Endodermal cell (in vitro differentiated cells): ENCODE measurements at places on chromosomes 12 and 14.

- no peaks in the 10 kb centered on the region for H3K4me1 ChIP-seq
- no peak overlapping the region for H3K27ac ChIP-seq
- DNase-seq: no peak
- no peak overlapping the region for H3K4me3 ChIP-seq
- no peaks in the 10 kb centered on the region for H3K27me3 ChIP-seq
Observed at GRCh38 chr12:101743242-101743641, 4.0 kb upstream of the SYCP3 start.

- H3K27ac ChIP-seq: no peak overlapping the region
- H3K36me3 ChIP-seq: no peaks in the 10 kb centered on the region
- H3K27me3 ChIP-seq: no peaks in the 10 kb centered on the region
- DNase-seq: no peak
Observed at GRCh38 chr12:65308601-65309071, 30.2 kb downstream of the MSRB3 start.

DNA sequence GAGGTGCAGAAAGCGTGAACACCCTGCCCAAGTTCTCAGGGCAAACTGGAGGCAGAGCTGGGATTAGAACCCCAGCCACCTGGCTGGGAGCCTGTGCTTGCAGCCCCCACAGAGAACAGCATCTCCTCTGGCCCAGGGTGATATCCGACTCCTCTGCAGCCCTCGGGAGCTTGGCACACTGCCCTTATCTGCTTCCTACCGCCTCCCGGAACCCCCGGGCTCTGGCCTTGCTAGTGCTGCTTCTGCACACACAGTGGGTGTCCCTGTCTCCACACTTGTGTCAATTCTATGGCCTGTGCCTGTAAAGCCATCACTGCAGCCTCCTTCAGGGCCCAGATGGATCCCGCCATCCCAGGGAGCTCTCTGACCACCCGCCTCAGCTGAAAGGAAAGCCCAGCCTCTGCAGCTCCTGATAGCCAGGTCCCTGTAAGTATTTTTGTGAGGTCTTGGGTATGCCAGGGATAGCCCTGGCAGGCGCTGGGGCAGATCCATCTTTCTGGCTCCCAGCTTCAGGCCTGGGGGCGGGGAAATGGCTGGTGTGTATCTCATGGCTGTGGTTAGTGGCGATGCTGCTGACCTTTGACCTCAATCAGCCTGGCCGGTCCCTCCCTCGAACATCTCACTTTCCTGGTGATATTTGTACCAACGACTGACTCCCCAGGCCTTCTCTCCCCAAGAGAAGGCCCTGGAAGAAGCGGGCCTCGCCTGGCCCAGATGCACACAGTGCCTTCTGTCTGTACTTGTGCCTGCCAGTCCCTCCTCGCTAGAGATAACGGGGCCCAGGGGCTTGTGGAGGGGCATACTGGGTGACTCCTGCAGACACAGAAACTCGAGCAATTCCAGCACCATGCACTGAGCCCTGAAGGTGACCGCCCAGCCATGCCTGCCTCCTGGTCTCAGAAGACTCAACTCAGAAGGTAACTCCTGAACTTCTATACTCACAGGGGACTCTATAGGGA is 183.8 kb downstream of the CALM1 start:
- no peaks in the 10 kb centered on the region for H3K27me3 ChIP-seq
- peak overlapping the region; percentile 17 for H3K27ac ChIP-seq
- H3K4me3 ChIP-seq: no peak overlapping the region
- no peak for DNase-seq
- H3K36me3 ChIP-seq: peaks cover 5% of the 10 kb centered on the region

DNA sequence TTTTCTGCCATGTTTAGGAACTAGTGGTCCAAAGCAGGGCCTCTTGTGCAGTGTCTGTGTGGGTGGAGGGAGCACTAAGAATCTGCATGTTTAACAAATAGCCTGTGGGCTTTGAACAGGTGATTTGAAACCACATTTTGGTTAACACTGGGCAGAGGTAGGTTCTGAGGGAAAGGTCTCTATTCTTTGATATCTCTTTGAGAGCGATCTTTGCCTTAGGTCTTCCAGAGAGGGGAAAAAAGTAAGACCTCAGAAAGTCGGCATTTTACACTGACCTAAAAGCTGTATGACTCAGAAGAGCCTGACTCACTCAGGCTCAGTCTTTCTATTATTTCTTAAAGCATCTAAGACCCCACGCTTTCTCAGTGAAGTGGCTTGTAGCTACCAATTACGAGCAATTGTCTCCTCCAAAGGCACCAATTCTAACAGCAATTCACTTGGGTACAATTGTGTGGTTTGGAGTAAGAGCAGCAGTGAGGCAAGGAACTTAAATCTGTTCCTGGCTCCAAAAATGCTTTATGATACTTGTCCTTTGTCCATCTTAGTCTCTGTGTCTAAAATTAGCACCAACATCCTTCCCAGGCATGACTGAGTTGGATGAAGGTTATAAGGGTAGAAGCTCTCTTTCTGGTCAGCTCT is 8.8 kb downstream of the EIF2B2 start:
- peaks cover 85% of the 10 kb centered on the region for H3K36me3 ChIP-seq
- no peaks in the 10 kb centered on the region for H3K27me3 ChIP-seq
- no peak for DNase-seq
- no peak overlapping the region for H3K4me3 ChIP-seq
- H3K27ac ChIP-seq: no peak overlapping the region

- H3K27me3 ChIP-seq: peaks cover 9% of the 10 kb centered on the region
- no peak overlapping the region for H3K4me3 ChIP-seq
- no peaks in the 10 kb centered on the region for H3K36me3 ChIP-seq
- no peak for DNase-seq
- no peak overlapping the region for H3K27ac ChIP-seq
- no peaks in the 10 kb centered on the region for H3K4me1 ChIP-seq
Observed at GRCh38 chr12:100566887-100567637, 6.4 kb upstream of the GAS2L3 start.

- H3K4me3 ChIP-seq: no peak overlapping the region
- H3K4me1 ChIP-seq: no peaks in the 10 kb centered on the region
- no peak for DNase-seq
- no peaks in the 10 kb centered on the region for H3K27me3 ChIP-seq
- H3K36me3 ChIP-seq: no peaks in the 10 kb centered on the region
- H3K27ac ChIP-seq: no peak overlapping the region
Observed at GRCh38 chr12:131101703-131102492, 148.2 kb downstream of the ADGRD1 start.

- no peaks in the 10 kb centered on the region for H3K4me1 ChIP-seq
- no peak overlapping the region for H3K27ac ChIP-seq
- DNase-seq: no peak
Observed at GRCh38 chr14:68232300-68233055, 412.9 kb downstream of the RAD51B start.

DNA sequence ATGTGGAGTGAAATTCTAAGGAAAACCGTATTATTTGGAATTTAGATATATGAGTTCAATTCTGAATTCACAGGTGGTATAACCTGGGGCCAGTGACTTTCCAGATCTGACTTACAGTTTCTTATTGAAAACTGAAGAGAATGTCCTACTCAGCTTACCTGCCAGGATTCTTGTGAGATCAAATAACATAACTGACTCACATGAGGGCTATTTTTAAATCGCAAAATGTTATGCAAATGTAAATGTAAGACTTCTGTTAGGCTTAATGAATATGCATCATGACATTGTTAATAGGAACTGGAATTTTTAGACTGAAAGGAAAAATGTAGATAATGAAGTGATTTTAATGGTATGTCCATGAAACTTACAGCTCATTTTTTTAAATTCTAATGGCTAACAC is 1142.1 kb downstream of the FLRT2 start:
- H3K36me3 ChIP-seq: no peaks in the 10 kb centered on the region
- H3K4me1 ChIP-seq: no peaks in the 10 kb centered on the region
- no peak for DNase-seq
- H3K27me3 ChIP-seq: no peaks in the 10 kb centered on the region
- no peak overlapping the region for H3K27ac ChIP-seq

DNA sequence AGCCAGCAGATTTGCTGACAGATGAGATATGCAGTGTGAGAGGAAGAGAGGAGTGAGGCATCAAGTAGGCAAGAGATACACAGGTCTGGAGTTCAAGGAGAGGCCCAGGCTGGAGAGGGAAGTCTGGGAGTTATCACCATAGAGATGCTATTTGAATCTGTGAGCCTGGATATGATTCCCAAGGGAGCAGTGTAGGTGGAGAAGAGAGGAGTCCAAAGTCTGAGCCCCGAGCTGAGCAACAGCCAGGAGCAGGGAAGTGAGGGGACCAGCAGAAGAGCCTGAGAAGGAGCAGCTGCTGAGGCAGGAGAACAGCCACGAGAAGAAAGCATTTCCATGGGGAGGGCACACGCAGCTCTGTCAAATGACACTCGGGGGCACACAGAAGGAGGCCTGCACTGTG is 20.2 kb upstream of the NXPH4 start:
- no peaks in the 10 kb centered on the region for H3K27me3 ChIP-seq
- no peaks in the 10 kb centered on the region for H3K4me1 ChIP-seq
- H3K36me3 ChIP-seq: peaks cover 48% of the 10 kb centered on the region
- no peak overlapping the region for H3K4me3 ChIP-seq
- no peak for DNase-seq
- no peak overlapping the region for H3K27ac ChIP-seq

- no peaks in the 10 kb centered on the region for H3K27me3 ChIP-seq
- no peak overlapping the region for H3K27ac ChIP-seq
- DNase-seq: no peak
Observed at GRCh38 chr14:101518611-101519473, 42.5 kb upstream of the DIO3 start.

DNA sequence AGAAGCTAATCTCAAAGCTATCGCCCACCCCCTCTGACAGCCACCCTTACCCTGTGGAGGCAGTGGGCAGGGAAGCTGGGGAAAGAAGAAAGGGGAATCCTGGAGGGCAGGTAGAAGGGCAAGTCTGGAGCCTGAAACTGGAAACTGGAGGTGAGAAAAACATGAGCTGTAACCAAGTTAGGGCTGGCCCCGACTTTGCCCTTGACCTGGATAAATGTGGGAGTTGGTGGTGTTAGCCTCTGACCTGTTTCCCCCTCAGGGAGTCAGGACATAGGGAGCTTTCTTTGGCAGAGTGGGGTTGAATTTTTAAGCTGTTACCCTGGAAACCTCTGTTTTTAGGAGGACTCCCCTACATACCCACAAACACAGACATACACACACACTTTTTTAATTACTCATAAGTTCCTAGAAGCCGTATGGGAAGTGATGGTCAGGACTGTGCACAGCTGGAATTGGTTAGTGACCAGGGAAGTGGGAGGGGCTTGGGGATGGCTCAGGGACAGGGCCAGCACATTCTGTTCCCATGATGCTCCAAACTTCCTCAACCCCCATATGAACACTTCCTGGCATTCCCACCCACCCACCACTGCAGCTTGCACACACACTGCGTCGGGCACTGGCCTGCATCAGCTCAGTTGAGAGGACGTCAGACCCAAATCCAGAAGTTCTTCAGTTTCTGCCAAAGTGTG is 5.0 kb upstream of the MMP19 start:
- no peak overlapping the region for H3K4me3 ChIP-seq
- H3K27ac ChIP-seq: no peak overlapping the region
- DNase-seq: no peak
- H3K4me1 ChIP-seq: peaks cover 11% of the 10 kb centered on the region
- H3K36me3 ChIP-seq: no peaks in the 10 kb centered on the region

GRCh38 chr12:9464408-9464807 is 143.3 kb downstream of the KLRB1 start:
- no peak overlapping the region for H3K27ac ChIP-seq
- no peaks in the 10 kb centered on the region for H3K36me3 ChIP-seq
- H3K27me3 ChIP-seq: no peaks in the 10 kb centered on the region
- H3K4me3 ChIP-seq: no peak overlapping the region
- DNase-seq: no peak

- no peaks in the 10 kb centered on the region for H3K4me1 ChIP-seq
- no peaks in the 10 kb centered on the region for H3K36me3 ChIP-seq
- H3K27me3 ChIP-seq: no peaks in the 10 kb centered on the region
- no peak overlapping the region for H3K4me3 ChIP-seq
Observed at GRCh38 chr14:94561656-94562010, 391 bp downstream of the SERPINA4 start.

DNA sequence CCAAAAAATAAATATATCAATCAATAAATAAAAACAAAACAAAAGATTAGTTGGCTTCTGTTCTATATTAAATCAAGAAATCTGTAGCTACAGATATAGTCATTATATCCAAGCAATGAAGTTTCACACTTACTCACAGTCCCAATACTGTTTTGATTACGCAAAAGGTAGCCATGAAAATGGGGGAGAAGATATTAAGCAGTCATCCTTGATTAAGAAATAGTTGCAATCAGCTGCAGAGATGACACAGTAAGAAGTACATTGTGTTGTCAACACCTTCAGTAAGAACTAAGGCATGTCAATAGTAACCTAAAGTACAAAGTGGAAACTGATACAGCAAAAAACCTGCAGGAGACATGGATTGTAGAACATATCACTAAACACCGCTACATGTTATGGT is 11.0 kb upstream of the RHOJ start:
- H3K4me3 ChIP-seq: no peak overlapping the region
- H3K27ac ChIP-seq: no peak overlapping the region
- no peaks in the 10 kb centered on the region for H3K36me3 ChIP-seq
- no peak for DNase-seq
- H3K4me1 ChIP-seq: no peaks in the 10 kb centered on the region

DNA sequence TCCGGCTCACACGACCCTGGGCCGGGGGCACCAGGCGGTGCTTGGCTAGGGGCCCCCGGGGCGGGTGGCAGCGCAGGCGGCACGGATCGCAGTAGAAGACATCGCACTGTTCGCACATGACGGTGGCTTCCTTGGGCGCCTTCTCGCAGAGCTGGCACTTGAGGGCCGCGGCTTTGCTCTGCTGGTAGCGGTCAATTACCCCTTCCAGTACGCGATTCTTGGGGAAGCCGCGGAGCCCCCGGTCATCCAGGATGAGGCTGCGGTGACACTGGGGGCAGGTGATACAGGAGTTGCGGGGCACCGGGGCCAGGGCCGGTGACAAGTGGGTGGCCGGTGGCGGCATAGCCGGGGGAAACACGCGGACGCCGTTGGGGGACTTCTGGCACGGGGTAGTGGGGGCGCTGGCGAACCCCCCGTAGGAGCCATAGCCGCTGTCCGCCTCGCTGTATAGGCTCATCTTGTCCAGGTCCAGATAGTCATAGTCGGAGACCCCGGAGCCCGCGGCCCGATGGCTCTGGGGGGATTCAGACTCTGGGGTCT is 553 bp downstream of the TRIM9 start:
- peak; percentile 73 for DNase-seq
- peaks cover 4% of the 10 kb centered on the region for H3K4me1 ChIP-seq
- peaks cover 72% of the 10 kb centered on the region for H3K27me3 ChIP-seq
- H3K27ac ChIP-seq: no peak overlapping the region
- peak overlapping the region; percentile 88 for H3K4me3 ChIP-seq

DNA sequence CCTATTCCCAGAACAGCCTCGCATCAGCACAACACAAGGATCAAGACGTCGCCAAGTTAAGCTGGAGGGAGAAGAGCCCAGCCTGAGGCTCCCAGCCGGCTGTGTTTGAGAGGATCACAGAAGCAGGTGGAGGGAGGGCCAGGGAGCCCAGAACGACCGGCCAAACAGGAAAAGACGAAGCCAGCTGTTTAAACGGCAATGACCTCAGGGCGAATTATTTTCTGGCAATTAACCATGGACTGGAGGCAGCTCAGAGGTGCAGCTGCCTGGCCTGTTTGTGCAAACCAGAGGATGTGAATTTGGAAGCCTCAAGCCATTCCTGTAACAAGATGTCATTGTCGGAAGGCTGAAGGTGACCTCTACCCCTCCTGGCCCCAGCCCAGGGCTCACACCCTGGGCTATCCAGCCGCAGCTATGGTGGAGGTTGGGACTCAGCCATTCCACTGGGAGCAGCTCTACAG is 175.8 kb upstream of the PRMT8 start:
- no peaks in the 10 kb centered on the region for H3K27me3 ChIP-seq
- H3K36me3 ChIP-seq: no peaks in the 10 kb centered on the region
- no peaks in the 10 kb centered on the region for H3K4me1 ChIP-seq
- no peak for DNase-seq
- H3K27ac ChIP-seq: no peak overlapping the region
